ENCODE measurements at places on chromosomes 1 and 21. TPM values are rescaled to one million over a fixed set of nuclear protein-coding genes. Genes with fewer than 3 reads are reported as not detected.
A peak's percentile ranks its signal among the peaks of the same experiment; 100 is the strongest.

GRCh38 chr1:155126556-155127104, 1.0 kb upstream of the EFNA1 start:
- peak; percentile 59 for DNase-seq

The TSSK3 gene
- total RNA-seq = not detected

GRCh38 chr1:42178249-42178648, 13.7 kb upstream of the GUCA2A start:
- no peak for DNase-seq

The AK4 gene
- 18.3 TPM for total RNA-seq

The ELAVL4 gene
- total RNA-seq = 0.41 TPM

GRCh38 chr1:243587823-243588560, 262.1 kb downstream of the AKT3 start:
- DNase-seq = no peak

- DNase-seq = no peak
These were observed 82.3 kb downstream of the HMCN1 start for GRCh38 chr1:185816460-185816859.

DNA sequence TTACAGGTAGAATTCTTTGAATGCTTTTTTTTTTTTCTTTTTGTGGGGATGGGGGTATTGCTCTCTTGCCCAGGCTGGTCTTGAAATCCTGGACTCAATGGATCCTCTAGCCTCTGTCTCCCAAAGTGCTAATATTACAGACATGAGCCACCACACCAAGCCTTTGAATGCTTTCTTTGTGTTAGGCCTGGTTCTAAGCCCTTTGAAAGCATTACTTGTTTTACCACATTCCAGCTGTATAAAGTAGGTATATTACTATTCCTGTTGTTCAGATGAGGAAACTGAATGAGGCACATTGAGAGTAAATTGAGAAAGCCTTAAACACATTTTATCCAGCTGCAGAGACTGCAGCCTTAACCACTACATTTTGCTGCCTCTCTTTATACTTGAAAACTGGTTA, 841.8 kb upstream of the ADGRL4 start:
- peak; percentile 9 for DNase-seq

DNA sequence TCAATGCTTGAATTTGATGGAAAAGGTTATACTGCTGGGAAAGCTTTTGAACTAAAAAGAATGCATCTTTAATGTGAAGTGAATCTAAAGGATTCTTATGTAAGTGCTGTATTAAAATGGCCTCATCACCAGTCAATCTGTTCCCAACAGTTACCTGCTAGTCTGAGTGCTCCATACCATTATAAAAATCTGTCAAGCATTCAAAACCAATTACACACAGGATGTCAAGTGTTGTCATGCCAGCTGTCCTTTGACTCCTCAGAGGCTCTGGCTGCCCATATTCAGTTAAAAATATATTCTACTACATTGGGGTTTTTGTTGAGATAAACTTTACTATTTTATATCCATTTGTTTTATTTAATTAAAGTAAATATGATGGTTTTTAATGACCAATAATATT, 1587.7 kb downstream of the AMY1C start:
- DNase-seq = no peak

All from tongue (tissue), 3 donors.